ENCODE measurements at places on chromosomes 1 and 21.

GRCh38 chr1:192491804-192492554 lies 83.6 kb upstream of the RGS1 start:
- DNase-seq: no peak

GRCh38 chr1:204990059-204990664 lies 52.9 kb upstream of the CNTN2 start:
- no peak for DNase-seq

GRCh38 chr1:202288177-202288576 lies 53.6 kb downstream of the UBE2T start:
- DNase-seq: no peak

GRCh38 chr1:187009320-187009719 lies 180.6 kb downstream of the PLA2G4A start:
- DNase-seq: no peak

GRCh38 chr1:158398818-158399514 lies at the start of gene OR10T2:
TSS of gene OR10T2 (minus strand) at chr1:158399466. CDS start at chr1:158399466, 0 bp downstream.
- no peak for DNase-seq

- no peak for DNase-seq
Measured at GRCh38 chr1:31904339-31905092, 33.7 kb downstream of the PTP4A2 start.

DNA sequence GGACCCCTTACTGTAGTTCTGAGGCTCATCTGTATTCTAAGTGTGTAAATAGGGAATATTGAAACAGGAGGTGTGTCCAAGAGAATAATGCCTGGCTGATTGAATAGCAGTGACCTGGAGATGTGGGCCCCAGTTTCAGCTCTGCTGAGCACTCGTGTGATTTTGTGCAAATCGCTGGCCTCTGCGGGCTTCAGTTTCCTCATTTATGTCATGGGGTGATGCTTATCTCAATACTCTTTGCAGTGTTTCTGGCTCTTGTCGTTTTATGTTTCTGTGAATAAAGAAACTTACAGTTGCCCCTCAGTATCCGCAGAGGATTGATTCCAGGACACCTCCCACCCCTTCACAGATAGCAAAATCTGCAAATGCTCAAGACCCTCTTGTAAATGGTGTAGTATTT lies 5.0 kb downstream of the COG2 start:
- DNase-seq: no peak

DNA sequence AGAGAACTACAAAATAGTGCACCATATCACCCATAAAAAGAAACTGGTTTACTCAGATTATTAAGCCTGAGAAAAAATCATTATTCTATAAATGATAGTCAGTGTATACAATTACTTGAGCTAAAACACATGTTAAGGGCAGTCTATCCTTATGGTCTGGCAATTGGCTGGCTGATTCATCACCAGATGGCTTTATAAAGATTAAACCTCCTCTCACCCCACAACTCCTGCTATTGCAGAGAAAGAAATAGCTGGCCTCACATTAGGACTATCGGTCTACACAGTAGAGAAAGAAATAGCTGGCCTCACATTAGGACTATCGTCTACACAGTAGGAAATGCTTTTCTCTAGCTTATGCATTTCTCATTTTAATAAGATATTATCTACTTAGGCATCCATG lies 21.2 kb downstream of the CEP170 start:
- DNase-seq: no peak

DNA sequence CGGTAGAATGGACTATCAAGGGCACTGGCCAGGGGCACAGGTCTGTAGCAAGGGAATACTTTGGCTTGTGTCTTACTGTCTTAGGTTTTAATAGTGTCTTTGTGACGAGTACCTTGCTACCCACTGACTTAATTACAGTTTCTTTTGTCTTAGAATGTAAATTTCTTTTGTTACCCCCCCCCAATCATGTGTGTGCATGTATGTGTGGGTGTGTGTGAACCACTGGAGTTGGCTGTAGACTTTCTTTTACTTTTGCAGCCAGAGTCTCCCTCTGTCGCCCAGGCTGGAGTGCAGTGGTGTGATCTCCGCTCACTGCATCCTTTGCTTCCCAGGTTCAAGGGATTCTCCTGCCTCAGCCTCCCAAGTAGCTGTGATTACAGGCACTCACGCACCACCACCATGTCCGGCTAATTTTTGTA lies 61.8 kb upstream of the CLDN14 start:
- DNase-seq: no peak

DNA sequence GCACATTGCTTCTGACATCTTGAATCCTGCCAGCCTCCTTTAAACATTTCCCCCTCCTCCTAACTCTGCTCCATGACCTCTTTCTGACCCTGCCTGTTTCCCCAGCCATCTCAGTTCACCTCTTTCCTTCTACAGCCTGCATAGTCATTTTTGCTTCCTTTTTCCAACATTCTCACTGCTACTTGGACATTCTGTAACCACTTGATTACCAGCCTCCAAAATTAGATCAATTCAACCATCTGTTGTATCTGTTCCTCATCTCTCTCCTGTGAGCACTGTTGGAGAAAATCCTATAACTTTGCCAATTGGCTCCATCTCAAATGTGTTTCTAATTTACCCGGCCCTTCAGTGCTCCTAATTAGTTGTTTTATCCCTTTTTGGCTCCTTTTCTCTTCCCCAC lies 27.5 kb upstream of the GPR88 start:
- no peak for DNase-seq

DNA sequence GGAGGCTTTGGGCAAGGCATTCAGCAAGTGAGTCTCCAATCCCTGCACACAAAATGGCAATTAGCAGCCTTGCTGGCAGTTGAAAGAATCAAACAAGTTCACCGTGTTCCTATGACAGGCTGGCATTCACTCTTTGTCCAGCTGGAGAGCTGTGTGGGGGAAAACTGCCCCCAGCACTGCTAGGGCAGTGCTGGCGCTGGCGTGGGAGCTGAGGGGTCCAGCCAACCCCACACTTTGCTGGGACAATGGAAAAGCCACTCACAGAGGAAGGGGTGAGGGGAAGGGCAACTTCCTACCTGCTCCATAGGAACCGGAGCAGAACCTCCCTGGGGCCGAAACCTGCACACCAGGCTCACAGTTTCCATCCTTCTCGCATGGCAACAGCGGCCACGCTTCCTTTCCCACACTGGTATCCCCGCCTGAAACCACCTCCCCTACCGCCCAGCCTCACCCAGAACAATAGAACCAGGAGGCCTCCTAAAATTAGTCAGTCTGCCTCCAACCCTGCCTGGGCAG lies 26.7 kb upstream of the KCNN3 start:
- DNase-seq: no peak

- no peak for DNase-seq
Measured at GRCh38 chr1:8318436-8318835, 522 bp downstream of the SLC45A1 start.

GRCh38 chr1:193762236-193762635 lies 575.8 kb upstream of the B3GALT2 start:
- DNase-seq: peak; percentile 22

GRCh38 chr1:181033799-181034451 lies at the start of gene MR1:
TSS of gene MR1 (plus strand) at chr1:181033983. CDS start at chr1:181034008, 25 bp downstream.
- peak; percentile 82 for DNase-seq

- DNase-seq: no peak
Measured at GRCh38 chr21:37432710-37433455, 66.3 kb downstream of the DYRK1A start.

- DNase-seq: no peak
Measured at GRCh38 chr21:25956993-25957714, 213.4 kb downstream of the APP start.

DNA sequence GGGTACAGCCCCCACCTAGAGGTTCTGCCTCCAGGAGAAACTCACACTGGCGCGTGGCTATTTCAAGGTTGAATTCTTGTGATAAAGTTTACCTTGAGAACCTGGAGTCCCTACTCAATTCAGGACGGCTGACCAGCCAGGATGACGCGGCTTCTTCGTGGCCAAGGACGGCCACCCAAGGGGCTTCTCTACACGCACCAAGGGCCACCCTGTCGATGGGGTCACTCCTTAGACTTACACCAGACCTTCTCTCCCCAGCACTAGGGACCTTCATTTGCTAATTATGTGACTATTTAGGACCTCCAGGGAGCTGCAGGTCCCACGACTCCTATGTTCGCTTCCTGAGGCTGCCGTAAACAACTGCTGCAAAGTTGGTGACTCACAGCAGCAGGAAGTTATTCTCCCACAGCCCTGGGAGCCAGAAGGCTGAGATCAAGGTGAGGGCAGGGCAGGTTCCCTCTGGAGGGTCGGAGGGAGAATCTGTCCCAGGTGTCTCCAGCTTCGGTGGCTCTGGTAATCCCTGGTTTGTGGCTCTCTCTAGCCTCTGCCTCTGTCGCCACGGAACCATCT lies 135.9 kb downstream of the NPHP4 start:
- no peak for DNase-seq

DNA sequence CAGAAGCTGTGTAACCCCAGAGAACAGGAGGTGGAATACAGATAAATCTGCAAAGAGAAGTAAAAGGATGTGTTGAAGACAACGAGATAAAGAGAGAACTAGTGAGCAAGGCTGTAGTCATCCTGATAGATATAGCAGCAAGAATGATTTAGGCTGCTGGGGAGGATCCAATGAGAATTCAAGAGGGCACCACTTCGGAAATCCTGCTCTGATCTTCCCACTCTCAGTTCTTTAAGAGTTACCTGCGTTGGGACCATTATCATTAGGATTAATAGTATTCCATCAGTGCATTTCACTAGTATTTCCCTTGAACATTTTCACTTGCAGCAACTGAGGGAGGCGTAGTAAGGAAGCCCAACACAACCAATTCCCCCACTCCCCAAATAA lies at the start of gene BRINP3:
BRINP3 (minus strand) TSS at position 103 of the 387 bp plus-strand sequence.
- DNase-seq: no peak

DNA sequence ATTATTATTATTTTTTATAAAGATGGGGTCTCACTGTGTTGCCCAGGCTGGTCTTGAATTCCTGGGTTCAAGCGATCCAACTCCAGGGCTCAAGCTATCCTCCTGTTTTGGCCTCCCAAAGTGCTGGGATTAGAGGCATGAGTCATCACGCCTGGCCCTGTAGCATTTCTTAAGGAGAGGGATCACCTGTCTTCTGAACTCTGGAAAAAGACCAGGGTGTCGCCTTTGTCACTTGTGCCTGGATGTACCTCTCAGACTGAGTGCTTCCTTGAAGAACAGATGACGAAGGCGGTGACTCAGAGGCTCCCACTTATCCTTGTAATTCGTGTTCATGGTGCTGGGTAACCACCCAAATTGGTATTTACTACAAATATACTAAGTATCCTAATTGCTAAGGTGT lies 2.4 kb upstream of the CGN start:
- no peak for DNase-seq

DNA sequence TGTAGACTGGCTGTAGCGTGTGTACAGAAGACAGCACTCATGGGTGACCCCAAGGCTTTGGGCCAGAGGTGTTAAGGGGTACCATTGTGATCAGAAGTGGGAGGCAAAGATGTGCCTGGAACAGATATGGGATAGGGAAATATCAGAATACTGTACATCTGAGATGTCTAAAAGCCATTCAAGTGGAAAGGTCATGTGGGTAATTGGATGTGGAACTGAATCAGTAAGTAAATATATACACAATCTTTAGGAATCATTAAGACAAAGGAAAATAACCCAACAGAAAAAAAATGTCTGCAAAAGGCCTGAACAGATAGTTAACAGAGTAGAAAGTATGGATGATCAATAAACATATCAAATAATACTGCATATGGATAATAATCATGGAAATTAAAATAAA lies 26.5 kb downstream of the OR13G1 start:
- no peak for DNase-seq

- no peak for DNase-seq
Measured at GRCh38 chr1:113745425-113745824, 13.9 kb downstream of the PHTF1 start.

GRCh38 chr1:70892930-70893329 lies 154.7 kb downstream of the PTGER3 start:
- no peak for DNase-seq

DNA sequence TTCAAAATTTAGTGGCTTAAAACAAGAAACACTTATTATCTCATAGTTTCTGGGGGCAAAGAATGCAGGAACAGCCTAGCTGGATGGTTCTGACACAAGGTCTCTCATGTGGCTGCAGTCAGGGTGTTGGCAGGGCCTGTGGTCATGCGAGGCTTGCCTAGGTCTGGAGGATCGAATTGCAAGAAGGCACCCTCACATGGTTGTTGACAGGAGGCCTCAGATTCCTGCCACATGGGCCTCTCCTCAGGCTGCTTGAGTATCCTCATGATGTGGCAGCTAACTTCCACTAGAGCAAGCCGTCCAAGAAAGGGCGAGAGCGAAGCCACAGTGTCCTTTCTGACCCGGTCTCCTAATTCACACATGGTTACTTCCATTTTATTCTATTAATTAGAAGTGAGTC lies 6.2 kb upstream of the NRIP1 start:
- DNase-seq: no peak

- DNase-seq: no peak
Measured at GRCh38 chr1:157673008-157673407, 27.6 kb downstream of the FCRL3 start.

DNA sequence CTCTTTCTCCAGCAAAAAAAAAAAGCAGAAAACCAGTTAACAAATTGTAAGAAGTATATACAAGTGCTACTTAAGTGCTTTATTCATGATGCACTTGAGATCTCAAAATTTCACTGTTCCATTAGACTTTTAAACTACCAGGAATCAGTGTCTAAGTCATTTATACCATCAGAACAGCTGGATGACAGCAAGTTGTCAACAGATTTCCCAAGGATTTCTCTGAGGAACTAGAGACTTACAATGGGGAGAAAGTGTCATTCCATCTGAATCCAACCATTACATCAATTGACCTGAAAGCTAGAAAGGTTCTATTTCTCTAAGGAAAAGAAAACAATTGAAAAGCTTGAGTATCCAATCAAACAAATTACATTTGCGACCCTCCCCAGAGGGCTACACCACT lies 43.8 kb downstream of the USH2A start:
- no peak for DNase-seq

Measured in muscle of back (tissue), 13 donors.